ENCODE measurements at places on chromosomes 1 and 21.

DNA sequence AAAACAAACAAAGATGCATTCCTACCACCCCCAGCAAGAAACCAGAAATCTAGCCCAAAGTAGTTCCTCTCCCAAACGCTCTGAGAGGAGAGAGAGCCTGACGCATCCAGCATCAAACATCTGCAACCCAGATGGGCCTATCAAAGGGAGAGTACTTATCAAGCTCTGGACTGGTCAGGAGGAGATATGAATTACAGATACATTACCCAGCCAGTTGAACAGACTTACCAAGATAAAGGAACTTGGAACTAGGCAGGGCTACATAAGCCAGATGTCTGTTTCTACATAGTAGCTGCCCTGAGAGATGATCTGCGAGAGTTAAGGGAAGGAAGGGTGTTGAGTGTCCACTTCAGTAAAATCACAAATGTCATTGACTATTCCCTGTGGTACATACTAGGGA lies 138.4 kb downstream of the PAPPA2 start:
- no peak for DNase-seq

DNA sequence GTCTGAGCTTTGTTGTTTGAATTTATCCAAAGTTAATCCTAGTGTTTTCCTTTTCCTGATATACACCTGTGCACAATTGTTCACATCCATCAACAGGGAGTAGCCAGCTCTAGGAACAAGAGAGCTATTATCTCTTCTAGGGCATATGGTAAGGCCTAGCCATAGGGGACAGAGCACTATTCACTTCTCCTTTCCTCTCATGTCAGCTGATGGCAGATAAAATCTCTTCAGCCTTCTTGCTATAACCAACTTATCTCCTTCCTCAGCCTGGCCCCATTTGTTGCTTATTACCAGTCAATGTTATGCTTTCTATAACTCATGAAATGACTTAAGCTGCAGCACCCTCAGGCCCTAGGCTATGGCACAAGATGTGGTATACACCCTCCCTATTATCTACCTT lies 38.9 kb downstream of the PATJ start:
- DNase-seq = no peak

DNA sequence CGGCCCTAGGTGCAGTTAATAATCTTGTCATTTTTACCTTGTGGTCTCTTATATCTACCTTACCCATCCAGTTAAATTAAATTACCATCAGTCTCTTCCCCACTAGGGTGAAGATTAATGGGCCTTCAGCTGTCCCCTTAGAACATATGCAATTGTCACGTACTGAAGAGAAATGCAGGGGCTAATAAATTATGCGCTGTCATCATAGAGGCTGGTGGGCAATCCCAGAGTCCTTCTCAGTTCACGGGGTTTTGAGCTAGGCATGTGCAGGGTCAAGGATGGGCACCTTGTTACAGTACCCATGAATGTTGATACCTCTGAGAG lies 35.8 kb downstream of the HLX start:
- no peak for DNase-seq

GRCh38 chr1:2126331-2127186 lies 68.0 kb downstream of the FAAP20 start:
- no peak for DNase-seq

DNA sequence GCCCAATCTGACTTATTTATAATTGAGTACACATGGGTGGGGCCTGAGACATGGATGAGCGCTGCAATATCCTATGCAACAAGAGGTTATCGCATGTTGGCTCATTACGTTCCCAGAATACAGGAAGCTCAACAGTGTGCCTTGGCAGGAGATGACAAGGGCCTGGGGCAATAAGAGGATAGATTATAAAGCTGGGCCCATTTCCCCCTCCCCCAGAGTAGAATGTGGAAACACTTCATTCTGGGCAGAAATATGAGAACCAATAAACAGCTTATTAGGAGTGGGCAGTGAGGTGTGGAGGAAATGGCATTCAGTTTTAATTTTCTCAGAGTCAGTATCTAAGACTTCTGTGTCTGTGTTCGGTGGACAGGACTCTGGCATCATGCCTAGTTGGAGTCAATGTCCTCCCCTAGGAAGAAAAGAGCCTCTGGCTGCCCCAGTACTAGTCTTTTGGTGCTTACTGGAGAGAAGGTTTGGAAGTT lies 92.8 kb downstream of the PIK3R3 start:
- DNase-seq = peak; percentile 70

DNA sequence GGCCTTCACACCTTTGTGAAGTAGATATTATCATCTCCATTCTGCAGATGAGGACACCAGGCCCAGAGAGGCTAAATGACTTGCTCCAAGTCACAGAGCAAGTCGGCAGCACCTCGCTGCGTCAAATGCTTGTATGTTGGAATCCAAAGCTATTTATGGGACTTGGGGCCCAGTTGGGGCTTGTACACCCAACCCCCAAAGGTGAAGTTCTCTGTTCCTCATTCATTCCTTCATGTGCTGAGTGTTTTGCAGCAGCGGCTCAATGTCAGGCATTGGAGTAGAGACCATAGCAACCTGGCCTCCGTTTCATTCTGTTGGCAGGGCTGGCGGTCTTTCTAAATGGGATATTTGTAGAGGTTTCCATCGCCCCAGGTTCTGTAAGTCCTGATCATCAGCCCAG lies 113.4 kb upstream of the SLC25A33 start:
- no peak for DNase-seq

GRCh38 chr21:42248783-42249597 lies 30.1 kb downstream of the ABCG1 start:
- DNase-seq = no peak

- peak; percentile 30 for DNase-seq
Measured at GRCh38 chr21:38126666-38127303, 130.0 kb upstream of the KCNJ15 start.

DNA sequence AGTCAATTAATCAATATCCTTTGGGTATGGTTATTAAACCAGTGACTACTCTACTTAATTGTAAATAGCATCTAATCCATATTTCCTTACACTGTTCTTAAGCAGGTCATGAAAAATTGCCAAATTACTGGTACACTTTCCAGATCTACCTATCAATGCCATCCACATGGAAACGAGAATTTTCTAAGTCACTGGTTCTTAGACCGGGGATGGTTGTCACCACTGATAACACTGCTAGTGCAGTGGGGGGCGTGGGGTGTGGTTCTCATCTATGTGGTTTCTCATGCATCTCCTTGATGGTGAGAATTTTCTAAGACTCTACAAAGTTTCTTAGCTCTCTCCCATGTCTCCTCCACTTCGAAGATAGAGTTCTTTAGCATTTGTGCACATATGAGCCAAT lies 63.7 kb upstream of the COG2 start:
- no peak for DNase-seq

GRCh38 chr1:35539073-35539823 lies 18.0 kb downstream of the KIAA0319L start:
- DNase-seq = no peak

DNA sequence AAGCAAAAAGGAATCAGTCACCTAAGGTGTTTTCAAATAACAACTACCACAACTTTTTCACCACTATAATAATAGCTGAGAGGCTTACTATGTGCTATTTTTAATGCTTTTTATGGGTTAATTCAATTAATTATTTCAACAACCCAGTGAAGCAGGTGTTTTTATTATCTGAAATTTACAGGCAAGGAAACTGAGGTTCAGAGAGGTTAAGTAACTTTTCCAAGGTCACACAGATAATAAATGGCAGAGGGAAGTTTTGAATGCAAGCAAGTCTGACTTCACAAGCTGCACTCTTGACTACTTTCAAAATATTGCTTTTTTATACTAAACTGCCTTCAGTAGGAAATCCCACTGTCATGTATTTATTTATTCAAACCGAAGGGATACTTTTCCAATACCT lies 4.2 kb upstream of the TMEM183A start:
- no peak for DNase-seq

DNA sequence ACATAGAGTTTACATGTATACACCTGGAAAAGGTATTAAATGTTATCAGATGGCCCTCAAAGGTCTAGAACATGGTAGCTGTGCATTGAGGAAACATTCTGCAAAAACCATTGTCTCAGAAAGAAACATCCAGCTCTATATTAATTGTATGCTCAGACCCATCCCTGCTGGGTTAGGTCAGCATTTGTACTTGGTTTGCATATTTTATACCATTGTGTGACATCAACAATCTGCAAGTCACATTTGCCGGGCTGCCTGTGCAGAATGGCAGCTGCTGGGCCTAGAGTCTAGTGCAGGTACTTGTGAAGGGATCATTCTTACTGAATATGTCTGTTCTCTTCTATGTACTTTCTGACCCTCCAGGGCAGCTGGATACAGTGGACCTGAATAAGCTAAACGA lies 43.9 kb upstream of the LAMC2 start:
- DNase-seq = no peak

Measured in prostate gland (tissue), 2 donors.